Endodermal cell (in vitro differentiated cells): ENCODE measurements at places on chromosomes 13 and 19. TPM values are rescaled to one million over a fixed set of nuclear protein-coding genes. Genes with fewer than 3 reads are reported as not detected.

GRCh38 chr13:76533251-76533650 is 353.0 kb downstream of the KCTD12 start:
- DNase-seq = no peak

DNA sequence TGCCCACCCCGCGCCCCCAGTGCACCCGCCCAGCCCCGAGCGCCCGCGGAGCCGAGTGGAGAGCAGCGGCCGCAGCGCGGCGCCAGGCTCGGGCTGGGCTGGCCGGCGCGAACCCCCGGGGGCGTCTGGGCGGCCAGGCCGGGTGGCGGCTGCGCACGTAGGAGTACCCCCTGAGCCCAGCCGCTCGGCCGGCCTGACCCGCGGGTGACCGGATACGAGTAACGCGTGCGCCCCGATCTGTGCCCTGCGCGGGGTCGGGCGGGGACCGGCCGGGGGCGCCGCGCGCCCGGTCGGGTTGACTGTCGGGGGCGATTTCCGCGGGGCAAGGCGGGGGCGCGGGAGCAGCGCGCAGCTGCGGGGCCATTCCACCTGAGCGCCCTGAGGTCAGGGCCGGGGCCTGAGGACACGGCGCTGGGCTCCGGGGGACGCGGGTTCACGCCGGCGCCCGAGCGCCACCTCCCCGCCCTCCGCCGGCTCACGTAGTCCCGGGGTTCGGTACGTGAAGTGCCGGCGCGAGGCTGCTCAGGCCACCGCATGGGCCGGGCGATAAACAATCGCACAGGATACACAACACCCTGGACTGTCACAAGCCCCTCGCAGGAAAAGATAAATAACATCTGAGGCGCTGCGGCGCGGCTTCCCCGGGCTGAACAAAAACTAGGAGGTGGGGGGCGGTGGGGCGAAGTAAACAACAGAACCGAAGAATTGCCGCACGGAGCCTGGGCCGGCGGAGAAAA is 37.6 kb upstream of the FLT1 start:
- DNase-seq = peak; percentile 74

DNA sequence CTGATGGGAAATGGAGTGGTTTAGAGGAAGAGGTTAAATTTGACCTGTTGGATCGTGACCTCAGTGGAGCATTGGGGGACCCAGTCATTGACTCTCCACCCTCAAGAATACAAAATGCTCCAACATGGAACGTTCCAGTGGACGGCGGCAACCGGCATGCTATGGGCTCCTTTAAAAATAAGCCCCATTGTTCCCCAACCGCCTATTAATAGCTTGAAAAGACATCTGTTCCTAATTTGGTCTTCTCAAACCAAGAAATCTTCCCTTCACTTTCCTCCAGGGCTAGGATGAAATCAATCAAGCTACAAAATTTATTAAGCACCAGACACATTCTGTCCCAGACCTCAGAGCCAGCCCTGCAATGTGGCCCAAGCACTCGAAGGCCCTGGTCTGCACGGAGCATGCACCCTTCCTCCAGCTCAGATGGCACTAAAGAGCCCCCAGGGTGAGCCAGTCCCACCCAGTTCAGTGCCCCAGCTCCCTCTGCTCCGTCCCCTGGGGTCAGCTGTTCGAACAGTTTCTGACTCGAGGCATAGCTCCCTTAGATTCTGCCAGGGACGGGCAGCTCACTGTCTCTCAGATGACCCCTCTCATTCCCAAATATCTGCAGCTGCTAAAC is 22.5 kb upstream of the VSTM2B start:
- no peak for DNase-seq

DNA sequence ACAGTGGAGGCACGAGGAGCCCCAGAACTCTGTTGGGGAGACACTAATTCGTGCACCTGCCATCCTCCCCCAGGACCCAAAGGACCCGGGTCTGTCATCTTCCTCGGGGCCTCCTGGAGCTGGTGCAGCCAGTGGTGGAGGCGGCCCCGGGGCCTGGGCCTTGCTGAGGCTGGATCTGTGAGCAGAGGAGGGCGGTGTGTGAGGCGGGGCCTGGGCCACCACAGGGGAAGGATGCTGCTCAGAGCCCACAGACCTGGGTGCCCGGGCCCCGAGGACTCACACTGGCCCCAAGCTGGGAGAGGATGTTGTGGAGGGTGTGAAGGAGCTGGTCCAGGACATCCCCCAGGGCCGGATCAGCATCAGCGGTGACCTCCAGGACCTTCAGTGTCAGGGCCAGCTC is 8.3 kb downstream of the IFNL3 start:
- no peak for DNase-seq

DNA sequence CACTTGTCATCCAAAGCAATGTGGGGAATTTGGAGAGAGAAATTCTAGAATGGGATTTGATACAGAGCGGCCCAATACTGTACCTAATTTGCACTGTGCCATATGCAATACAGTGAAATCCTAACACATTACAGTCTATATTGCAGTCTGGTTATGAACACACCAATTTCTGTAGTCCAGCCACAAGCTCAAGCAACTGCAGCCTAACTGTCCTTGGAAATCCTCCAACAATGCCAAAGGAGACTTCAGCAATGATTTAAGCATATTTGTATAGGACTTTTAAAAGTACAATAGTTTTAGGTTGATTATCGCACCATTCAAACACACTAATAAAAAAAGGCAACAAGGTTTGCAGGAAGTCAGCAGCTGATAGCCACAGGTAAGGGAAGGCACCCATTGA is 17.3 kb downstream of the DIAPH3 start:
- DNase-seq = no peak

DNA sequence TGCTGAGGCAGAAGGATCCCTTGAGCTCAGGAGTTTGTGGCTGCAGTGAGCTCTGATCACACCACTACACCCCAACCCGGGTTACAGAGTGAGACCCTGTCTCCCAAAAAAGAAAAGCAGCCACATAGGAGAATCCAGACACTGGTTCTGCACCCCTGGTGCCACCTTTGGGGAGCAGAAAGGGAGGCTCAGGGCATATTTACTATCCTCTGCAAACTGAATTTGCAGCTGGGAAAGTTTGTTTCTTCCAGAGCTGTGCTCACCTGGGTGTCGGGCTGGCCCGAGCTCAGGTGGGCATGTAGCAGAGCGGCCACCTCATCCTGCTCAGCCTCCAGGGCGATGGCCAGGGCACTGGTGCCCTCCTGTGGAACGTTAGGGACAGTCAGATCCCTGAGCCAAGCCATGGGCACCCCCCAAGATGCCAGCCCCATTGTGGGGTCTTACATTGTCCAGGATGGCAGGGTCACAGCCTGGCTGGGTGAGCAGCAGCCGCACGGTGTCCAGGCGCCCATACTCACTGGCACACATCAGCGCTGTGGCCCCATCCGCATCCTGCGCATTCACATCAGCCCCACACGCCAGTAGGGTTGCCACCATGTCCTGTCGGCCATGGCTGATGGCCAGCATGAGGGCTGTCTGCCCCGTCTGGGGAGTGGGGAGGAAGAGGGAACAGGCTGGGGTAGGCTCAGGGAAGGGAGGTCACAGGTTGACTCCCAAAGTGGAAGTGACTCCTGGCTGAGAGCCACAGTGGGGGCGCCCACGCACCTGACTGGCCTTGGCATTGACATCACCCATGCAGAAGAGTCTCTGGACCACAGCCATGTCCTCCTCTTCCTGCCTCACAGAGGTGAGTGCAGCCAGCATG is 3.1 kb downstream of the RPS28 start:
- peak; percentile 79 for DNase-seq

GRCh38 chr13:101757446-101758039 is 305.1 kb downstream of the ITGBL1 start:
- no peak for DNase-seq

DNA sequence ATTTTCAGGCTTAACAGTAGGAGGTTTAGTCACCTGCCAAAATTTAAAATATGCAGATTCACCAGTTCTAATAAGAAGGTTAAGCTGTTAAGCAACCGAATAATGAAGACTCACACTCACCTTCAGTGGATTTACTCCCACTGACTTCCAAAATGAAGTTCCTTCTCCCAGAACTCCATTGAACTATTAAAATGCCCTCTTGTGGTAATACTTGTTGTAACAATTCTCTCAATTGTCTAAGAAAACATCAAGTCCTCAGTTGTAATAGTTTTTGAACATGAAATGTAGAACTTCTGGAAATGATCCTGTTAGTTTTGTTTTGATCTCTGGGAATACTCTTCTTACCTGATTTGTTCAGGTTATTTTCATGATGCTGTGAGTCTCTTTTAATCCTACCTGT is 522.0 kb upstream of the ATXN8OS start:
- DNase-seq = no peak

DNA sequence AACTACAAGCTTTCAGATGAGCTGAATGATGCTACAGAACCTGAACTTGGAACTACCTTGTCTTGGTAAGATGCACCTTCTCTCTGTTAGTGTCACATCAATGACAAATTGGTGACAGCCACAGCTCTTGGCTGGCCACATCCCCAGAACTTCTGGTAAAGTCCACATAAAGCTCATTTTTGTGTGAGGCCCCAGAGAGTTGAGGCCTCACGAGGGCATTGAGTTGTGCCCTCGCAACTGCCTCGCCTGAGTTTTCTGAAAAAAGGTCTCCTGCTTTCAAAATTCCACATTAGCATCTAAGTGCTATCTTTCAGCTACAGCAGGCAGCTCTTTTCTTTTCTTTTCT is 42.6 kb downstream of the MRPL57 start:
- DNase-seq = no peak

DNA sequence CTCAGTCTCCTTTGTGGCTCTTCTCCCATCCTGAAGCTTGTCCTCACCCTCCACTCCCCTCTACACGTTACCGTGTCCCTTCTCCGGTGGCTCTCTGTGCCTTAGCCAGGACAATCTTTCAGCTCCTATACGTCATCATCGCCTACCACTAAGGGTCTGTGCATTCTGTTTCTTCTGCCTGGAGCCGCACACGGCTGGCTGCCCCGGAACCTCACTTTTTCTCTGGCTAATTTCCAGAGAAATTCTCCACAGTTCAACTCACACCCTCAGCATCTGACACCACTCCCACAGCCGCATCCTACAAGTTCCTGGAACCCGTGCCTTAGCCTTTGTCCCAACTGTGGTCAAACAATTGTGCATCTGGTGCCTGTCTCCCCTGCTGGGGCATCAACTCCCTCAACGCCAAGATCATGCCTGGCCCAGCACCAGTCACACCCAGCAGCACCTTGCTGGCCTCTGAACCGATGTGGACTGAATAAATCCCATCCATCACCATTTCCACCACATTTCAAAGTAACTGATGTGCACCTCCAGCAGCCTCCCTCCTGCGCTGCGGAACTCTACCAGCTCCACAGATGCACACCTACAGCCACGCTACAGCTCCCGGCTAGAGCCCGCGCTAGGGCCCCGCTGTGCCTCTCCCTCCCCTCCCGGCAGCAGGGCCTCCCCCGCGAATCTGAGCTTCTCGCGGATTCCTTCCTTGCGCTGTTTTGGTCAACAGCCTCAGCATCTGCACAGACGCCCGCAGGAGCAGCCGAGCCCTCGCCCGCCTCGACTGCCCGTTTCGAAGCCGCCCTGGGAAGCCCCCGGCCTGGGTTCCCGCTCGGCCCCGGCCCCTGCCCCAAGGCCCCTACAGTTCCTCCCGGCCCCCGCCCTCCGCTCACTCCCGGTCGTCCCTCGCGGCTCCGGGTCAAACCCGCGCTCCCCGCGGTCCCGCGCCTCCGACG is 689 bp downstream of the DCUN1D2 start:
- DNase-seq = peak; percentile 76

- no peak for DNase-seq
Observed at GRCh38 chr19:39805104-39805503, 26.4 kb downstream of the LEUTX start.

DNA sequence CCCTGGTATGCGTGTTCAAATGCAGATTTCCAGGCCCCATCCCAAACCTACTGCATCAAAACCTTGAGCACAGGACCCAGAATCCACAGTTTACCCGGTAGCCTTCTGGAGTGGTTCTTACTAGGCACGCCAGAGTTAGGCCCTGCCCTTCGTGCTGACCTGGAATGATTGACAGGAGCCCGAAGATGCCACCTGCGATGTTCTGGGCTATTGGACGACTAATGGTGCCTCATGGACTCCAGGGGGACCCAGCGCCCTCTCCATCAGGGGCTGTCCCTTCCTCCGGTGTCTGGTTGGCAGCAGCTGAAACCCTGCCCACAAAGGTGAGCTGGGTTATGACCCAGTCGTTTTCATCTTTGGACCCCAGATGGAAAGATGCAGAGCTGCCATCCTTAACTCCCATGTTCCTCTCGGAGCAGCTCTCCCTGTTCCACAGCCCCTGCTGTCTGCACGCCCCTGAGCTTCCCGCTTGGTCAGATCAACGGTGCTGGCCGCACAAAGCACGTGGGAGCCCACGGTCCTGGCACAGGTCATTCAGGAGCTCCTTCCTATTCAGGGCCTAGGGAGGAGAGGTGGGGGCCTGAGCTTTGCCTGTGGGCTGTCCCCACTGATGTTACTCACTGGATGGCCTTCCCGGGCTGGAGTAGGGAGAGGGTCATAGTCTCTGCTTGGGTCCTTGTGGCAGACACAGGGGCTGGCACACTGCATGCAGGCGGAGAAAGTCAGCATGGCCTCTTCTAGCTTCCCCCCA is 65.8 kb downstream of the GPR12 start:
- DNase-seq = no peak

- no peak for DNase-seq
Observed at GRCh38 chr13:56352361-56352760, 788.4 kb upstream of the PRR20A start.

DNA sequence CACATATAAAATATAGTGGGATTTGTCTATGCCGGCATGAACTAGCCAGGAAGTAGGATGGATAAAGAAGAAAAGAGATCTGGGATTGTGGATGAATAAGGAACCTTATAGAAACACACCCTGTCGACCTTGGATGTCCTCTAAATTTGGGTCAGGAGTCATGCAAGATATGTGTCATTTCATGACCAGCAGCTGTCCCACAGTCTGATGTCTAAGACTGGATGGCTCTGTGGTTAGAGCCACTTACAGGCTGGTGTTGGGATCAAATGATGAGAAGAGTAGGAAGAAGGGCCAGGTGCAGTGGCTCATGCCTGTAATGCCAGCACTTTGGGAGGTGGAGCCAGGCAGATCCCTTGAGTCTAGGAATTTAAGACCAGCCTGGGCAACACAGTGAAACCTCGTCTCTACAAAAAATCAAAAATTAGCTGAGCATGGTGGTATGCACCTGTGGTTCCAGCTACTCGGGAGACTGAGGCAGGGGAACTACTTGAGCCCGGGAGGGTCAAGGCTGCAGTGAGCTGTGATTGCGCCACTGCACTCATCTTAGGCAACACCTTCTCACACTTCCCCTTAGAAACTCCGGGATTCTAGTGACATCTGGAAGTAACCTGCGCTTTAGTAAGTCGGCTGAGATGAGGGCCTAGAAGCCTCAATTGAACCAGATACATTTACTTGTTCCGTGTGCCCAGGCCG is 30.8 kb downstream of the TMED1 start:
- no peak for DNase-seq

GRCh38 chr13:45511310-45512097 is 46.8 kb downstream of the COG3 start:
- no peak for DNase-seq

- no peak for DNase-seq
Observed at GRCh38 chr13:23180711-23181110, at the start of gene SGCG. Gene SGCG (plus strand): TSS chr13:23180979. CDS start chr13:23203695, 22,716 bp downstream.

Gene KMT5C
- 80.6 to 104 TPM (median 88.1 TPM) in 3 replicates for total RNA-seq

Gene TDRD12
- total RNA-seq = 0.20 to 0.29 TPM in 2 of 3 replicates, not detected in the other

Gene ZNF471
- 2.7 to 3.8 TPM (median 3.1 TPM) in 3 replicates for total RNA-seq
